Stimulated activated CD8-positive, alpha-beta memory T cell treated with anti-CD3 and anti-CD28 coated beads, Interleukin-7, amount 100 ng/mL, for 1 hour (primary cell): ENCODE measurements at places on chromosomes 16 and 17.

DNA sequence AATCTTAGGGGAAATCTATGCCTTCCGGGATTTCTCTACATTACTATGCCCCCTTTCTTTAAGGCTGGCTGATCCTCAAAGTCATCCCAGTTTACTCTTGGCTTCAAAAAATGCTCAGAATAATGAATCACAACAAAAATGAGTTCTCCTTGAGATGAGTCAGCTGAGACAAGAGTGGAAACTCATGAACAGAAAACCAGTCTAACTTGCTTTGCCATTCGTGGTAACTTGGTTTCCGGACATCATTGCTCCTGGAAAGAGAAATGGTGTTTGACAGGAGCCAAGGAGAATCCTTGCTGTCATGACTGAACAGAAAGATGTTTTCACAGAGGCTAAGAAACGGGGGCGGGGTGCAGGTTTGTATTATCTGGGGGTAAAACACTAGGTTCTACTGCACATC, 435.6 kb upstream of the DYNLRB2 start:
- no peak for DNase-seq

DNA sequence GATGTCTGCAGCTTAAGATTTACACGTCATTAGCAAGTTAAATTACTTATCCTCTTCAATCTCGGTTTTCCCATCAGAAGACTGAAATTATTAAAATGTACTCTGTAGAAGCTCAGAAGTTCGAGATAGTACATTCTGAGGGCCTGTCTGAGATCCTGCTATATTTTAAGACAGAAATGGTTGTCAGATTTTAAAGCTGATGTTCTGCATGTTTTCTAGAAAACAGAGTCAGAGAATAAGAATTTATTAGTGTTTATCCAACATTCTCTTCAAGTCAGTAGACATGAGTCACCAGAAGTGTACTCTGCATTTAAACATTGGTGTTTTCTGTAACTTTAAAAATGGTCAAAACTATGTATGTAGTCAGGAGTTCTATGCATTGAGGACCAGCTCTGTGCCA, 155.2 kb upstream of the MYOCD start:
- DNase-seq = no peak

DNA sequence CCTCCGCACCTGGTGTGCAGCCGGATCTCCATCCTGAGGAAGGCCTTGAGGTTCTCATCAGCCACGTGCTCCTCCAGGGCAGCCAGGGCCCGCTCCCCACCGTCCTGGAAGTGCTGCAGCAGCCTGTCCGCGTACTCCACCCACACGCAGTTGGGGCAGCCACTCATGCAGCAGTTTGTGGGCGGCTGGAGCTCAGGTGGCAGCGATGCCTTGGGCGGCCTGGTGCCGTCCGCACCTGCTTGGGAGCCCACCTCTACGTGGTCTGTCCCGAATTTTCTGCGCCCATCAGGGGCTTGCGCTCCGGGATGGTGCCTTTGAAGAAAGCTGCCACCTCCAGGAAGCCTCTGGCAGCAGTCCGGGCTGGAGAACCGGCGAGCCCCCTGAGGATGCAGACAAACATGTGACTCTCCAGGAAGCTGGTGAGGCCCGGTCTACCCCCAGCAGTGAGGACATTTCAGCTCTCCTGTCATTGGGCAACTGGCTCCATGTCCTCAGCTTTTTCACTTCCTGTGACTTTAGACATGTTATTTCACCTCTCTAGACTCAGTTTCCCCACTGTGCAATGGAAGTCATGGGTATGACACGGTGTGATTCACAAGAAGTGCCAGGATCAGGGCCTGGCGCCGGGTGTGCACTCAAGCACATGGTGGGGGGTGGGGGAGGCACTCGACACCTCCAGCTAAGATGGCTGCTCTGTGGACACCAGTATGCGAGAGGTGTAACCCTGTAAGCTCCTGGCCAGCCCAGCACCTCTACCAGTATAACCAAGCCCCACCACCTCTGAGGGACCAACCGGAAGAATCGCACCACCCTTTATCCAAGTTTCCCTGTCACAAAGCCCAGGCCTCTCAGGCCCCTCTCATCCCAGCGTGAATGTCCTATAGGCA, 957 bp downstream of the OXLD1 start:
- DNase-seq = no peak

DNA sequence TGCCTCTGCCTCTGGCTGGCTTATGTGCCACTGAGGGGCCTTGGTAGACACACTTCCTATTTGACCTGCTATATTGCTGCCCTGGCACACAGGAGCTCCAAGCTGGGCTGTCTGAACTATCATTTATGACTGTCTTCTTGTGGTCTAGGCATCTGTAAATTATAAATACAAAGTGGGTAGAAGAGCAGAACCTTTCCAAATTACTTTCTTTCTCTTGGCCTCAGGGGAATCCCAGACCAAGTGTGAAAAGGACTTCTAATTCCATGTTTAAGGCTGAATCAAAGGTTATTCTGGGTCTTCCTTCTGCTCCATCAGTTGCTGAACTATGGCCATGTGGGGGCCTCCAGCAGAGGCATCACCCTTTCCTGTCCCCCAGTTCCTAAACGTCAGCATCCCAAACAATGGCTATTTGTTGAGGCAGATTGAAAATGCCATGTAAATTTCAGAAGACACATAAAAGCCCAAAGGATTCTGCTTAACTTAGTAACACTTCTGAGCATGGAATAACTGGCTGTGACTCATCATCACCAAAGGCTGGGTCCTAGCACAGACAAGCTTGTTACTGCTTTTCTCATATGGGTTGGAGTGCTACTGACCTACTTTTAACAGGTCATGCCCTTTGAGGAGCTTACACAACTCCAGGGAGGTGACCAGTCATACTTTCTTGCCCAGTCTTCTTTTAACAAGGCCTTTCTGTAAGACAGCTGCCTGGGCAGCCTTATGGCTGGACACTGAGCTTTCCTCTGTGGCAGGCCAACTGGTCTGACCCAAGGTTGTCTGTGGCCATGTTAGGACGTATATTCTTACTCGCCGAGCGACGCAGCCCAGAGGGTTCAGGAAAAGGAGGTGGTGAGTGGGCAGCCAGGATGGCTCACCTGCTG, 154.8 kb downstream of the VPS53 start:
- DNase-seq = no peak

DNA sequence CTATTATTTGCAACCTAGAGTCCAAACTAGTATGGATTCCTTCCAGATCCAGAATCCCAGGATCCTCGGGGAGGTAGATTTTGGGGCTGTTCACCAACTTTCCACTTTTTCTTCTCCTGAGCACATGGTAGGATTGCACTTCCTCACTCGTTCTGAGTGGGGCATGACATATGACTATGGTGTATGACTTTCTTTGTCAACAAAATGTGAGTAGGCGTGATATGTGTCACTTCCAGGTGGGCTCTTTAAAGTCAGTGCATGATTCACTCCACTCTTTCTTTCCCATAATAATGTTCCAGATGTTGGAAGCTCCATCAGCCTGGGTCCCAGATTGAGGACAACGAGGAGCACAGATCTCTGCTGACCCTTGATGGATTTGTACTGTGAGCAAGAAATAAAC, 21.5 kb downstream of the IRX5 start:
- DNase-seq = no peak

- DNase-seq = peak; percentile 37
Measured at GRCh38 chr17:62966426-62967204, 580 bp downstream of the TANC2 start.

DNA sequence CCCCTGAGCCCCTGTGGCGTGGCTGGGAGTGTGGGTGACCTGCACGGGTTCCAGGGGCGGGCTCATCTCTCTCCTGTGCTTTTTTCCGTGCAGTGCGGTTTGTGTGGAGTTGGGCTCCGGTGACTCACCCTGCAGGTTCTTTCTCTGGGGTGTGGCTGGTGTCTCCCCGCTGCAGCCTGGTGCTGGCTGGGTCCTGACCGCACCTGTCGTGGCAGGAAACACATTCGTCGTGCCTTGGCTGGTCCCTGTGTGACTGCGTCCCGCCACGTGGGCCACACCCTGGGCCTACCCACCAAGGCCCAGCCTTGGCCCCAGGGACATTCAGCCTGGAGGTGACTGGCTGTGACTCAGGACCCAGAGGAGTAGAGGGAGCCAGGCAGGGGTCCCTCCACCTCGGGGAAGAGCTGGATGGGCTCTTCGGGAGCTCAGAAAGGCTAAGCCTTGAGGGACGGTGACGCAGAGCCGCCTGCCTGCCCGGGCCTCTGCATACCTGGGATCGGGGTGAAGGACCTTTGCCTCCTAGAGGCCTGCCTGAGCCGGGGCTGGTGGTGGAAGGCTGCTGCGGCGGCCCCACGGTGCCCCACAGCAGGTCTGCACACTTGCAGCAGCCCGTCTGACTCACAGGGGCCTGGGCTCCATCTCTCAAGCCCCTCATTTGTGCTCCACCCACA, 7.8 kb downstream of the TRAF7 start:
- no peak for DNase-seq

- no peak for DNase-seq
Measured at GRCh38 chr17:49469831-49470810, 25.0 kb upstream of the NGFR start.

DNA sequence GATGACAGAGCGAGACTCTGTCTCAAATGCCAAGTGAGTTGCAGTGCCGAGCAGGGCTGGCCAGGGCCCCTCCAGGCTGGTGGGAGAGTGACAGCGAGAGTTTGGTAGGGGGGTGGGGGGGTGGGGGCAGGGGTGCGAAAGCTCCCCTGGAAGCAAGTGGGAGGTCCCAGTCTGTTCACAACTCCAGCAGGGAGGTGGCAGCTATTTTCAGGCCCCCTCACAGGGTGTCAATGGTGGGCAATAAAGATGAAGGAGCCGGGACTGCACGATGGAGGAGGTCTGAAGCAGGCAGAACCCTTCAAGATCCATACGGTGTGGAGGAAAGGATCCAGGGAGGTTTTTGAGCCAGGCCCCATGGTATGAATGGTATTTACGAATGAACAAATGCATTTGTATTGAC, 83.7 kb downstream of the PGS1 start:
- no peak for DNase-seq

DNA sequence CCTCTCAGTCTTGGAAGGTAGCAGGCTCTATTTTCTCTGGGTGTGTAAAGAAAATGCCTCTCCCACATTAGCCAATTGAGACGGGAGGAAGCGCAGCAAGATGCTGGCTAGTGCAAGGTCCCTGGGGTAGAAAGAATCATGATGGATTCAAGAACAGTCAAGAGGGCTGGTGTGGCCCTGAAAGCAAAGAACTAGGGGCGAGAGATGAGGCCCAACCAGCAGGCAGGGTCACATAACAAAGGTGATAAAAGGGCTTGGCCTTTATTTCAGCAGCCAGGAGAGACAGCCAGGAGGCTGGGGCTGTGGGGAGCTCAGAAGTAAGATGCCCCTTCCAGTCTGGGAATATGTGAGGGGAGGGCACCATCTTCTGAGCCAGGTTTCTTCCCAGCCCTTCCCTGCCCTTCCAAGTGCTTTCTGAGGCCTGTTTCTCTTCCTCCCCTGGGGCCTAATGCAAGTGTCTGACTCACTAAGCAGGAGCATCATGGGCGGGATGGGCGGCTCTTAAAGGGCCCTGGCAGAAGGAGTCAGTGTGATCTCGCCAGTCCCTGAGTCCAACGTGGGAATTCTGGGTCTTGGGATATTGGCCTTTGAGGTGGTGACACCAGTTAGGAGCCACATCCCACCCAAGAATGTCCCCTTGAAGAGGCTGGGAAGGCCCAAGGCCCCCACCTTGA, 3.9 kb upstream of the NLRC5 start:
- DNase-seq = no peak

GRCh38 chr17:51487947-51488346, 227.6 kb downstream of the UTP18 start:
- DNase-seq = no peak

- no peak for DNase-seq
Measured at GRCh38 chr16:56669005-56669839, at the start of gene MT1H. Gene MT1H, plus strand, starts transcription at chr16:56669814. Its CDS starts 71 bp downstream, at chr16:56669885.

DNA sequence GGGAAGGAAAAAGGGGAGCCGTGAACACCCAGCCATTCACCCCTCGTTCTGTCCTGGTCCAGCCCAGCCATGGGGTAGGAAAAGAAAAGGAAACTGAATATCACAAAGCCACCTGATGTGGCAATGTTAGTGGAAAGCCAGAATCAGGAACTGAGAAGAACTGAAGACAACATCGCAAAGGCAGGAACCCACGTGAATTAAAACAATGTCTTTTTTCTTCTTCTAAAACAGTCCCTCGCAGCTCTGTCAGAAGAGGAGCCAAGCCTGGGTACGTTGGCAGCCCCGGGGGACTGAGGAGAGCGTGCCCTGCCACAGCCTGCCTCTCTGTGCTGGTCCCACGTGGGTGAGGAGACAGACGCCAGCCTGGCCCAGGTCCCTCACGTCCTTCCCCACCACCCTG, 55.0 kb downstream of the ZNF423 start:
- DNase-seq = no peak

- no peak for DNase-seq
Measured at GRCh38 chr17:31517524-31517923, 126.0 kb downstream of the RAB11FIP4 start.

- DNase-seq = no peak
Measured at GRCh38 chr17:57554826-57555635, 190.1 kb downstream of the CCDC182 start.

- no peak for DNase-seq
Measured at GRCh38 chr16:3046641-3047386, 453 bp downstream of the MMP25 start.

- DNase-seq = no peak
Measured at GRCh38 chr16:24198807-24199533, 57.2 kb upstream of the CACNG3 start.

- DNase-seq = no peak
Measured at GRCh38 chr17:43354371-43354770, 44.4 kb upstream of the ARL4D start.

- DNase-seq = no peak
Measured at GRCh38 chr16:1277151-1277598, 21.3 kb downstream of the TPSD1 start.

DNA sequence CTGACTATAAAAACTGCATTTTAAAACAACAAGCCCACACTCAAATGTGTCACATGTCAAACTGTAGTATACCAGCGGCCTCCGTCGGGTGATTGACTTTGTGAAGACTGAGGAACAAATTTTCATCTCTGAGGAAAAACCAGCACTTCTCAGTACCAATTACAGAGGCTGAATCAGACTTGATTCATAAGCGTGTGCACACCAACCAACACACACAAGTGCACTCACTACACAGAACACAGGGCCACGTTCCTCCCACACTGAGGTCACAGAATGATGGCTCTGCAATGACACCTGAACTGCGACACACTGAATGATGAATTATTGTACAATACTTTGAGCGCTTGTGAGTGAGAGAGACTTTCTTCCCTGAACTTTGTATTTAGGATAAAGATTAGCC, 29.6 kb downstream of the XPO6 start:
- no peak for DNase-seq

DNA sequence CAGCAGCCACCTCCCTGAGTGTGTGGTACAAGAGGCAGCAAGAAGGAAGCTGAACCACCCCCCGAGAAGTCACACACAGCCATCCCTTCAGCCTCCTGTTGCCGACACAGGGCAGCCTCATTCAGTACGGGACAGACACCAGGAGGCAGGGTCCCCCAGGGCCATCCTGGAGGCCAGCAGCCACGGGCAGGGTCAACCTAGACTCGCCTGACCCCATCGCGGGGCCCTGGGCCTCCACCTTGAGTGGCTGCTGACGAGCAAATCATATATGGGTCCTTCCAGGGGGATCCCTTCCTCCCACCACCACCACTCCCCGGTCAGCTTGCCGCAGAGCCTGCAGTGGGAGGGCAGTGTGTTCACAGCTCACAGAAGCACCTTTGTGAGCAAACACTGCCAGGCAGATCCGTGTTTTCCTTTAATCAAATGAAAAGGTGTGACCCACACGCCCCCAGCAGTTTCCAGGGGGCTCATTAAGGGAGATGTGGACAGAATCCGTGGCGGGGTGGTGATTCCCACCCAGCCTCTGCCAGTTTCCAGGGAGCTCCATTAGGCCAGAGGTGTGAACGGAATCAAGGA, 5.6 kb upstream of the ACSF3 start:
- no peak for DNase-seq

GRCh38 chr17:42457107-42457792, 1.4 kb upstream of the ATP6V0A1 start:
- DNase-seq = no peak
